NCI-H1105 (cell line): ENCODE measurements at places on chromosomes 2 and 18.
A peak's percentile ranks its signal among the peaks of the same experiment; 100 is the strongest.

GRCh38 chr18:79556829-79557585, 122.6 kb upstream of the CTDP1 start:
- DNase-seq, result no peak

DNA sequence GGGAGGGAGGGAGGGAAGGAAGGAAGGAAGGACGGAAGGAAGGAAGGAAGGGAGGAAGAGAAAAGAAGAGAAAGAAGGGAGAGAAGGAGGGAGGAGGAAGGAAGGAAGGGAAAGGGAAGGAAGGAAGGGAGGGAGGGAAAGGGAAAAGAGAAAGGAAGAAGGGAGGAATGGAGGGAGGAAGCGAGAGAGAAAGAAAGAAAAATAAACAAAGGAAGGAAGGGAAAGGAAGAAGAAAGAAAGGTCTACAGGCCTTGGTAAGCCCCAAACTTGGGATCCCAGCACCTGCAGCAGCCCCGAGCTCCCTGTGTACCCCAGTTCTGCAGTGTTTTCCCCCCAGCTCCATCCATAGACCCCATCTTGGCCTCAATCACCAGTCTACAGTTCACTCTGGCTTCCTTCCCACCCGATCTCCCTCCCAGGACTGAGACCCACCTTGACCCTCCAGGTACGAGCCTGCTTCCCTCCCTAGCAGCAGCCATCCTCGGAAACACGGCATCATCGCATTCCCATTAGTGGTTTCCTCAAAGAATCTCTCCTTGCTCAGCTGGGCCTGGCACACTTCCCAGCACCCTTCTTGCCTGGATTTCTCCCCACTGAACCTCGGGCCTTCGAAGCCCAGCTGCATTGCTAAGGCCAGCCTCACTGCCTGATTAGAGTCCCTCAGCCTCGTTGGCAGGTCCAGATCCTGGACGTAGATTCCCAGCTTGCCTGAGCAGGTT, 46.1 kb upstream of the SH3BP4 start:
- no peak for DNase-seq

DNA sequence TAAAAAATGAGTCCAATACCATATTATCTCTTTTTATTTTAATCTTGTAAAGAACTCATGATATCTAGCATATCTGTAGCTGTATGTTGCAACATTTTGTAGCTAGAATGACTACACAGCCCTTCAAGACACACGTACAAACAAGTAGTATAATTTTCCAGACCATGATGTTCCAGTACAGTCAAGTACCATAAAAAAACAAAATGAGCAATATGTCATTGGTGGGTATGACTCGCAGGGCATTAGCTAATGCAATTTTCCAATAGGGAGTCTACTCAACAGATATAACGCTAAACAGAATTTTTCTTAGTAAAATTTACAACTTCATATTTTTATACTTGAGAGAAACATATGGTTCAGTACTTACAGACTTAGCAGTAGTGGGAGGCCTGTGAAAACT, 53.6 kb upstream of the UGP2 start:
- DNase-seq, result no peak

DNA sequence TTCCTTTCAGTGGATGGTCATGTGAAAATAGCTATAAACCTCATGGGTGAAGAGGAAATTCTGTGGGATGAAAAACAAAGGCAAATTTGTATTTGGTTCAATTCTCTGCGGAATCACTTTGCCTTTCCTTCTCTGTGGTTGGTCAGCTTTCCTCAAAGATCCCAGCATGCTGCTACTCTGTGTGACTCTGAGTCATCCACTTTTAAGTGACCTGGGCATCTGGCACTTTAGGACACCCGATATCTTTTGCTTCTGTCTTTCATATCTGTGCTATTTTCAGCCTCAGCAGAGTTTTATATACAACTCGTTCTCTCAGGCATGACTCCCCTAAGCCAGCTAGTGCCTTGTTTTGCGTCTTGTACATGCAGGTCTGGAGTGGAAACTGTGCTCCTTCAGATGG, 217.0 kb upstream of the PIEZO2 start:
- no peak for DNase-seq

DNA sequence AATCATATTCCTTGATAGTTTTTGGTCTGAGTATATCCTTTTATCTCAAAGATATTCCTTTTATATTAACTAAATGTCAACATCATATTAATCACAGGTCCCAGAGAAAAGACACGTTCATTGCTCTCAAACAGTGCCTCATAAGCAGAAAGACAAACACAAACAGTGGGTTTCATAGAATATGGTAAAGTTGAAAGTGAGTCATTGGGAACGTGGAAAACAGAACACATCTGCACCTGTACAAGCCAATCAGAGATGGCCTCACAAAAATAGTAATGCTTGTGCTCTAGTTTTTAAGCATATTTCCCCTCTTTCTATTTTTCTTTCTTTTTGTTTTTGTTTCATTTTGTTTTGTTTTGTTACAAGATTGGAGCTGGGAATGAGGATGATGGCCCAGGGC, 328.4 kb upstream of the MAP2 start:
- DNase-seq, result no peak

- no peak for DNase-seq
Measured at GRCh38 chr2:226380679-226381078, 418.9 kb downstream of the IRS1 start.

GRCh38 chr2:234973008-234973407, 21.2 kb downstream of the SH3BP4 start:
- DNase-seq, result no peak

- DNase-seq, result no peak
Measured at GRCh38 chr2:56515399-56515798, 331.6 kb downstream of the CCDC85A start.

DNA sequence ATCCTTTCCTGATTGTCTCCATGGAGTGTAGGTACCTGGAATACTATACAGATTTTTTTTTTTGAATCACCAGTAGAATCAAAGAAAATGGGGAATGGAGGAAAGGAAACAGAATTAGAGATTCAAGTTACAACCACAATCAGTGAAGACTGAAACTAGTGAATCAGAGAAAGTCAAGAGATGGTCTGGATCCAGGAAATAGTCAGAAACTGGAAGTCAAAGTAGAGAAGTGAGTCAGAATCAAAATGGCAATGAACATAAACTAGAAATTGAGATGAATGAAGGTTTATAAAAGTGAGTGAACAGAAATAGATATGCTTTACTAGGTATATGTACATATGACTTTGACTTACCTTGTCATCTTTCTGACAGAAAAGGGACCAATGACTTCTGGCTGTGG, 579.0 kb downstream of the PLCL1 start:
- no peak for DNase-seq

DNA sequence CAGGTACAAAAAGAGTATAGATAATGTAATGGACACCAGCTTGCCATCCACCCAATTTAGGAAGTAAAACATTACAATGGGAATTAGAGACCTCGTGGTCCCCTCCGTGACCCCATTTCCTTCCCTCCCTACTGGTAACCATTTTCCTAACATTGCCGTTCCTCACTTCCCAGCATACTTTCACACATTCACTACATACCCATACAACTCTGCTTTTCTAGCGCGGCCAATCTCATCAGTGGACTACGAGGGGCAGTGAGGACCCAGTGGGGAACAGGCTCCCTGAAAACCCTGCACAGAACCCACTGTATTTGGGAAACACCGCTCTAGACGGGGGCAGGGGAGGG, 1.1 kb downstream of the ENOSF1 start:
- no peak for DNase-seq

GRCh38 chr2:10124538-10125045, 2.1 kb downstream of the RRM2 start:
- peak; percentile 36 for DNase-seq

GRCh38 chr2:235373171-235373570, 120.7 kb upstream of the AGAP1 start:
- no peak for DNase-seq

GRCh38 chr2:191434072-191434471, 188.9 kb downstream of the MYO1B start:
- no peak for DNase-seq

DNA sequence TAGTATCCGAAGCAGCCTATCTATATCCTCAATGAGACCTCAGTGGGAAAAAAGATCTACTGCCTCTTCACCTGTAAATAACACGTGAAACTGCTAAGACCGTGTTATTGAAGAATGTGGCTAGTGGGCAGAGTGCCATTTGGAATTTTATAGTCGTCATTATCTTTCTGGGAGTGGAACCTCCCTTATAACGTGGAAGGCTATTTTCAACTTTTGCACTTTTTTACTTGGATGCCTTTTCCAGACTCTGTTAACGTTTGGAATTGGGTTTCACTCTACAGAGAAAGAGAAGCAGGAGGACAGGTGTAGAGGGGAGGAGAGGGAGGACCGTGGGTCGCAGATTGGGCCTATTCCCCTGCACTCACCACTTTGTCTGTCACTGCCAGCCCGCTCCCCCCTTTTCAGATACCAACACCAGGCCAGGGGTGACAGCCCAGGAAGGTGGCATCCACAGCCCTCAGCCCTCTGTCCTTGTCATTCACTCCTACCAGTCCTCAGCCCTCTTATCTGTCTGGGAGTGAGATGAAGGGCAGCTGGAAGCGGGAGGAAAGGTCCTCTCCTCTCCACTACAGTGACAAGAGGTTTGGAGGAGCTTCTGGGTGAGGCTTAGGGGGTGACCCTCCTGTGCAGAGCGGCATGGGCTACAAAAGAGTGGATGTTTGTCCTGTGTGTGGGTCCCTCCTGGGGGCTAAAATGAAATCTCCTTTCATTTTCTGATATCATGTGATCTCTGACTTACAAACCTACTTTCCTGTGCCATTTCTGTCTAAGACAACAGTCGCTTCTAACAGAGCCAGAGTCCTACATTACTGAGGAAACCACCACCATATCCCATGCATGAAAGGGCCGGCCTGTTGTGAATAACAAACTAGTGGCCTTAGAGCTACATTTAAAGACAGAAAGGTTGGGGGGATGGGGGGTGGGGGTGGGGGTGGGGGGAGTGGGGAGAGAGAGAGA, 23.9 kb upstream of the CEP68 start:
- DNase-seq, result no peak

DNA sequence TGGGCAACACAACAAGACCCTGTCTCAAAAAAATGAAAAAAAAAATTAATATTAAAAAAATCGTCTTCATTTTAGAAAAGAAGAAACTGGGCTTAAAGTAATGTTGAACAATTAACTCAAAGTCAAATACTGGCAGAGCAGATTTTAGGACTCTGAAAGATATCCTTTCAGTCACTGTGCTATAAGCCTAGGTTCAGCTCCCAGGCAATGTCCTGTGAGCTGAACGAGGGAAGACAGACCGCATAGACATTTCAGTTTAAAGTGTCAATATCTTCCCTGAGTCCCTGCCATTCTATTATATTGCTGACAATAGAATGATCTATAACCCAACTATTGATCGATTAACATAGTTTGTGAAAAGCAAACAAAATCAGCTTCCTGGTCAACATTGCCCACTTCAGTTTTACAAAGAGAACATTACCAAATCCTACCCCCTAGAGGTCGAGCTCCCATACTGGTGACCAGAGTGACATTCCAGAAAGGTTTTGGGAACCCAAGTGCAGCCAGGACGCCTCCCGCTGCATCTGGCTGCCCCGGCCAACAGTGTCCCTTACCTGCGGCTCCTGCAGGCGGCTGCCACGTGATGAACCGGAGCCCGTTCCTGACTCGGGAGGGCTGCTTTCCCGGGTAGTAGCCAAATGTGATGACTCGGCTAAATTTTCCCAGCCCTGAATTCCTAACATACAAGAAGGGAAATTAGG, 639 bp downstream of the MRO start:
- peak; percentile 22 for DNase-seq

DNA sequence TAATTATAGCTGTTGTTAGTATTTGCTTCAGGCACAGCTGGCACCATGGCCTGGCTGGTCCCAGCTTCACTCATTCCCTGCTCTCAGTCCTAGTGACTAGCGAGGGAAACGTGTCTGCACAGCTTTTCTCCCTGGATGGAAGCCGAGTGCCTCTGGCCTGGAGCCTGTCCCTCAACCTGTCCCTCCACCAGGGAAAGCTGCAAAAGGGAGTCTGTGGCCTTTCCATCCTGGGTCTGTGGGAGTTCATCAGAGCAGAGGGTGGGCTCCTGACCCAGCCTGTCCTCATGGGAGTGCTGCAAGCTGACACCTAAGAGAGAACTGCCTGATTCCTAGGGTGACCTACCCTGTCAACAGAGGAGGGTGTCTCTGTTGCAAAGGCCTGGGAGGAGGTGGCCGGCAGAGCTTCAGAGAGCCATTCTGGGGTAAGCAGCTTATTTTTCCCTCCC, 118.3 kb downstream of the CAPN13 start:
- DNase-seq, result no peak

DNA sequence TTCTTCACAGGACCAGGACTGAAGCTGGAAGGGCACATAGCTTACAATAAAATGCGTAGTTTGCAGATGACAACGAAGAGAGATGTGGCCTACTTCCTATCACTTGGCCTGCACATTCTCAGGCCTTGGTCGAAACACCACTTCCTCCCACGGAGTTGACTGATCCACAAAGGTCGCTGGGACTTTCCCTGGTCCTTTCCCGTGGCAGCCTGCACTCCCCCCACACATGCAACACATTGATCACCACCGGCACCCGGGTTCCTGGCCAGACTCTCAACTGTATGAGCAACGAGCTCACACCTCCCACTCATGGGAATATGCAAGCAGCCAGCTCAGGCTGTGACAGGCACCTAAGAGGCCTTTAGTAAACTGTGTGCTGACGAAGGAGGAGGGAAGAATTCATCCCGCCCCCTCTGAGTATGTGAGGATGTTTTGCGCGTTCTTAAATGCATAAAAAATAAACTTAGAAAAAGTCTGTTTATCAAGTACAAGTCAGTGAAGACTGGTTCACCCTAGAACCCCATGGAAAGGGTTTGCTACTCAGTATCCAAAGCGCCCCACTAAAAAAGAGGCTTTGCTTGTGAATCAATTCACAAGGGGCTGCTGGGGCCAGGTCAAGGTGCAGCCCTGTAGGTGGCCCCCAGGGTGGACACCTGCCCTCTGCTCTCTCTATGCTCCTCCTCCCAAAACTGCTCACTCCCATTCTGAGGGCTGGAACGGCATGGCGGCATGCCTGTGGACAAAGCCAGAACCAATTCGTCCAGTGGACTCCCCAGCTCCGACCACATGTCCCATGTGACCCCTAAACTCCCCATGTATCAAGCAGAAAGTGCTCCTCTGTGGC, 154.3 kb downstream of the EIPR1 start:
- no peak for DNase-seq

- DNase-seq, result no peak
Measured at GRCh38 chr2:133421516-133422324, 146.5 kb downstream of the NCKAP5 start.

DNA sequence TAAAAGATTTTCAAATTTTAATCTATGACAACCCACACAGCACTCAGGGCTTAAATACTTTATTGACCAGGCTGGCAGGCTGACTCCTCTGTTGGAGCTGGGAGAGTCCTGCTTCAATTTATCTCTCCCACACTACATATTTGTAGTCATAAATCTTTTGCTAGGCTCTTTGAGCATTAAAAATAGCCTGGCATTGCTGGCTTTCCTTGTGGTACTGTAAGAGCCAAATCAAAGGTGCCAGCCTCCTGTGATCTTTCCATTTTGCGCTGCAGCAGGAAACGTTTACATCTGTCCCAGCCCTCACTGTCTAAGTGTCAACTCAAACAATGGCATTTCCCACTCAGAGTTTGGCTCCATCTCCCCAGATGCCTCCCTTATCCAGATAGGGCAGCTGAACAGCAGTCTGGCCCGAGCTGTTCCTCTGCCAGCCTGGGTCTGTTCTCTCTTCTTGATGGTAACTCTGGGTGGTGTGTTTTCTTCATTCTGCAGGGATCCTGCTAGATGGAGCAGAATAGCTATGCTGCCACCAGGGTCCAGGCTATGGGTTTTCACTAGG, 62.1 kb downstream of the LRRTM1 start:
- no peak for DNase-seq

GRCh38 chr2:24937236-24937635, 17.2 kb upstream of the ADCY3 start:
- DNase-seq, result no peak

GRCh38 chr2:105409717-105410116, 10.9 kb upstream of the FHL2 start:
- peak; percentile 40 for DNase-seq
